ENCODE measurements at places on chromosomes 5 and 9.

GRCh38 chr9:18059447-18059846, 414.5 kb upstream of the ADAMTSL1 start:
- DNase-seq: no peak

DNA sequence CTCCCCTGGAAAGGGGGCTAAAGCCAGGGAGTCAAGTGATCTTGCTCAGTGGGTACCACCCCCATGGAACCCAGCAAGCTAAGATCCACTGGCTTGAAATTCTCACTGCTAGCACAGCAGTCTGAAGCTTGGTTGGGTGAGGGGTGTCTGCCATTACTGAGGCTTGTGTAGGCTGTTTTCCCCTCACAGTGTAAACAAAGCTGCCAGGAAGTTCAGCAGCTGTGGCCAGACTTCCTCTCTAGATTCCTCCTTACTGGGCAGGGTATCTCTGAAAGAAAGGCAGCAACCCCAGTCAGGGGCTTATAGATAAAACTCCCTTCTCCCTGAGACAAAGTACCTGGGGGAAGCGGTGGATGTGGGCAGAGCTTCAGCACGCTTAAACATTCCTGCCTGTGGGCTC, 17.1 kb upstream of the EPB41L4A start:
- DNase-seq: peak; percentile 24

GRCh38 chr5:178527458-178528307, 62.5 kb downstream of the COL23A1 start:
- DNase-seq: no peak

- peak; percentile 42 for DNase-seq
Measured at GRCh38 chr9:129597355-129598088, 23.4 kb downstream of the C9orf50 start.

GRCh38 chr5:170076739-170077138, 29.0 kb upstream of the FOXI1 start:
- DNase-seq: no peak

DNA sequence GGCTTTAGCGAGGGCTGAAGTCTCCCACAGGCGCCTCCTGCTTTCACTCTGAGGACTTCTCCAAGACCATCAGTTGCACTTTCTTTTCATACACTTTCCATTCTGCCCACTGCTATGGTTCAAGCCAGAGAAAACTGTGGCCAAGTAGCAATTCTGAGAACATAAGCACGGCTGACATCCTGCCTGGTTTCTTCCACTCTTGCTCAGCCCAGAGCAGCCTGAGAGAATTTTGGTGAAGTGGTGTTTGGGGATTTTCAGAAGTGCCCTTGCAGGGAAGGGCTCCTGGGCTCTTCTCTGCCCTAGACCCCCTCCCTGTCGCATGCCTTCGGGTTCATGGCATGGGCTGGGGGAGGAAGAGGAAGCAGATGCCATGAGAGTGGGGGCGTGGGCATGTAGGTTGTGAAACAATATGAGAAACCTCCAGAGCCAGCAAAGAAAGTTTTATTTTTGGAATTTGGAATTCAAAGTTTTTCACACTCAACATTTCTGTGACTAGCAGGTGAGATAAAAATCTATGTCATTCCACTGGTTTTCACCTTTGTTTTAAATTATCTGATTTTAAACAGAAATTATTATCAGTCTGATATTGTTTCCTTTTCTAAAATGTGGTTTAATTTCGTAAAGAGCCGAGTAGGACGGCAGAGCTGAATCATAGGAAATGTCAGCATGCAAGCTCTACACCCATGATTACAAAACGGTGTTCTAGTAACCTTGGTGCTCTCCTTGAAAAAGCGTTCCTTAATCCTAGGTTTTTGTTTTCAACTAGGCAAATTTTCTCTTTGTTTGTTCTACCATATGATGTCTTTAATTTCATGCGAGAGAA, 27.8 kb upstream of the TNFSF8 start:
- DNase-seq: no peak

DNA sequence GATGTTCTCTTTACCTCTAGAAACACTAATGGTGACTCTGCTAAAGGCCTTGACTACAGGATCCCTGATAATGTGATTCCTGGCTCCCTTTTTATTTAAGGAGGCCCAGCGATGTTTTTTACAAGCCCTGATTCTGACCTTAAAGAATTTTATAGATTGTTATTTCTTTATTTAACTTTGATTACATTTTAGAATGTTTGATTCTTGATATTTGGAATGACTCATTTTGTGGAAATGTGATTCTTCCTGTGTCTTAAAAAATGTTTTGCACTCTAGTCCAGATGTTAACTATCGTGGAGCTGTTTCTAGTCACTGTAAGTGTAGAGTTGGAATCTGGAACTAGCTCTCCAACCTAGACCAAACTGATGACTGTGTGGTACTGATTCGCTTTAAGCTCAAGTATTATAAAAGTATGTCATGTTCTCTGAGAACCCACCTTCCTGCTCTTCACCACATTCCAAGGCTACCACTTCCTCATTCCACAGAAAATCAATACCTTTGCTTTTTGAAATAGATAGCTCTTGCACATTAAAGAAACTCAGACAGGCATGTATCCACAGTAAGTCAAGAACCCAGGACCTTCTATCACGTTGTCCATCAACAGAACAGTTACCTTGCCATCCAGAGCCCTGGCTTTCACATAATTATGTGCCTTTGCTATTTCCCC, 65.2 kb downstream of the JMY start:
- no peak for DNase-seq

DNA sequence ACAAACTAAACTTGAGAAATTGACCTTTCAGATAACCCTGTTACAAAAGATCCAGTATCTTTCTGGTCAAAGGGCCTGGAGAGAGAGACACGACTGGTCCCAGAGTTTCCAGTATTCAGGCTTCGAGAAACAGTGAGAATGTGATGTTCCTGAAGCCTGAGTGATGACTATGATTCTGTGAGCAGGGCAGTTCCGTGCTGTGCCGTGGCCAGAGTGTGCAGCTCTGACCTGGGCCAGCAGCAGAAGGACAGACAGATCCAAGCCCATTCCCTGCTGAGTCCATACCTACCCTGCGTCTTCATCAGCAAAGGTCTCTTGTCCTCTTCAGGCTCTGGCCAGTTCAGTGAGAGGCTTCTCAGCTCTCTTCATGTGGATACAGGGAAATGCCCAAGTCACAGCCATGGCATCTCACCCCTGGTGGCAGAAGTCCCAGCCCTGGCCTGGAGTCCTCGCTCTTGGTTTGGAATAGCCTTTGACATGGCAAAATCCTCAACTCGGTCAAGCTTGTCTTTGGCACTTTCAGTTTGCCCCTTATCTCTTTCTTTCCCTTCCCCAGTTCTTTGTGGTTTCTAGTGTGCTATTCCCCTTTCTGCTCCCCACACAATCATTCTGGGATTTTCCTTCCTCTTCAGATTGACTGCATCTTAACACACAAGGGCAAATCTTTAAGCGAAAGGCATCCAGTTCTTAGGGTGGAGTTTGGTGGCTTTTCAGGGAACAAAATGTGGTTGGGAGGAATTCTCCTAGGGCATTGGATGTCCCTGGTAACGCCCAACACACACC, 107.7 kb downstream of the LIFR start:
- DNase-seq: no peak

GRCh38 chr5:124365361-124365801, 381.1 kb downstream of the ZNF608 start:
- DNase-seq: no peak

GRCh38 chr9:88433583-88434255, 45.5 kb downstream of the SPIN1 start:
- DNase-seq: no peak

DNA sequence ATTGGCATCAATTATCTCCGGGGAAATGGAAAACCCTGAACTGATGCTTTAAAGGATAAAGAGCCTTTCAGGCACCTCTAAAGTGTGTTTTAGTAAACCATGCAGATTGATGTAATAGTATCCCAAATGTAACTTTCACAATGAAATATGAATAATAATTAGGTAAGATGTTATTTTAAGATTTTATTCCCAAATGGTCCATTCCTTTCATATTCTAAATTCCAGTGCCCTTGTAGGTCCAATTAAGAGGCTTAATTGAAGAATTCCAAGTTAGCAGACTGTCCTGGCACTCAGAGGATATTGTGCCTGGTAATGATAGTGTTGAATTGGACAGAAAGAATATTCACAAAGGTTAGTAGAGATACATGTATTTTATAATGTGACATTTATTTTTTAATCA, 352.5 kb upstream of the NUDT12 start:
- no peak for DNase-seq

- no peak for DNase-seq
Measured at GRCh38 chr5:151682751-151683331, 3.9 kb downstream of the SPARC start.

- DNase-seq: no peak
Measured at GRCh38 chr5:142659405-142659804, 26.5 kb downstream of the FGF1 start.

DNA sequence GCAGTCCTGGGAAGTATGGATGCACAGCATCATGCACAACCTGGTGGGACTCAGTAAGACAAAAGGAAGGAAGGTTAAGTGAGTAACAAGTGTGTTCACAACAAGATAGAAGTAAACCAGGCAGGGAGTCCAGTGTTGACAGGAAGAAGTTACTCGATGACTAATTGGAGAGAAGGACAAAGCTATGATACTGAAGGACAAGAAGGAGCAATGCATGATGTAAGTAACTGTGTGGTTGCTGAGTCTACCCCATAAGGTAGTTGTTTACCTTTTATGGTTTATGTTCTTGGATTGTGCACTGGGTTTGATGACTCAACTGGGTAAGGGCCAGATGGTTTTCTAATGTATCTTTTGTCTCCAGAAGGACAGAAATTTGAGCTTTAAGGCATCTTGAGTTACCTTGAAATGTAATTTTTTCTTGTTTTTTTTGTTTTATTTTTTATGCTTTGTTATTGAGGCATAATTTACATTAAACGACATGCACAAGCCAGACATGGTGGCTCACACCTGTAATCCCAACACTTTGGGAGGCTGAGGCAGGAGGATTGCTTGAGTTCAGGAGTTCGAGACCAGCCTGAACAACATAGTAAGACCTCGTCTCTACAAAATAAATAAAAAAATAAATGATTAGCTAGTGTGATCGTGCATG, 89.2 kb upstream of the CAST start:
- DNase-seq: no peak

DNA sequence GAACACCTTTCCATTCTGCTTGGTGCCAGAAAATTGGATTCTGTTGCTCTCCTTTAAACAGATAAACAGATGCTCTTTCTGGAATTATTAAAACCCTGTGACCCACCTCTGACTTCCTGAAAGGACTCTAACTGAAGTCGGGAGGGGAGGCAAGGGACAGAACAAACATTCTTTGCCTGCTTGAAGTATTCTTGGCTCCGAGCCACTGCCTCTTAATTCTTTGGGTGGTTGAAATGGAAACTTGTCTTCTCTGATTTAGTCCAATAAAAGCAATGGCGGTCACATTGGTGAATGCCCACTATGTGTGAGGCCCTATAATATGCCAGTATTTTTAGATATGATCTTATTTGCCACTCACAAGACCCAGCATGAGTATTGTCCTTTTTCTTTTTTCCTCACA, 236.8 kb downstream of the SLIT3 start:
- no peak for DNase-seq

DNA sequence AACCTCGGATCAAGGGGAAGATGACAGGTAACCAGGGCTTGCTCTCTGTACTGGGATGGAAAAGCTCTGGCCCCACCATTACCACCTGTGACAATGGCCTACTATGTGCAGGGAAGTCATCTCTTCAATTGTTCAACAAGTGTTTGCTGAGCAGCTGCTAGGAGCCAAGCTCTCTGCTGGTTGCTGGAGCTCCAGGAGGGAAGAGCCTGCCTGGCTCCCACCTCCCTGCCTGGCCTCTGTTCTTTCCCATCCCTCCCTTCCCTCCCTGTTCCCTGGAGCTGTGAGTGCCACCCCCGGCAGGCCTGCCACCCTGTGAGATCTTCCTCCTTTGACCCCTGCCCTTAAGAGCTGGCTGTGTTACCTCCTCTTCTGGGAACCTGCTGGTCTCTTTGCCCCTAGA, 59.7 kb upstream of the IER5L start:
- no peak for DNase-seq

DNA sequence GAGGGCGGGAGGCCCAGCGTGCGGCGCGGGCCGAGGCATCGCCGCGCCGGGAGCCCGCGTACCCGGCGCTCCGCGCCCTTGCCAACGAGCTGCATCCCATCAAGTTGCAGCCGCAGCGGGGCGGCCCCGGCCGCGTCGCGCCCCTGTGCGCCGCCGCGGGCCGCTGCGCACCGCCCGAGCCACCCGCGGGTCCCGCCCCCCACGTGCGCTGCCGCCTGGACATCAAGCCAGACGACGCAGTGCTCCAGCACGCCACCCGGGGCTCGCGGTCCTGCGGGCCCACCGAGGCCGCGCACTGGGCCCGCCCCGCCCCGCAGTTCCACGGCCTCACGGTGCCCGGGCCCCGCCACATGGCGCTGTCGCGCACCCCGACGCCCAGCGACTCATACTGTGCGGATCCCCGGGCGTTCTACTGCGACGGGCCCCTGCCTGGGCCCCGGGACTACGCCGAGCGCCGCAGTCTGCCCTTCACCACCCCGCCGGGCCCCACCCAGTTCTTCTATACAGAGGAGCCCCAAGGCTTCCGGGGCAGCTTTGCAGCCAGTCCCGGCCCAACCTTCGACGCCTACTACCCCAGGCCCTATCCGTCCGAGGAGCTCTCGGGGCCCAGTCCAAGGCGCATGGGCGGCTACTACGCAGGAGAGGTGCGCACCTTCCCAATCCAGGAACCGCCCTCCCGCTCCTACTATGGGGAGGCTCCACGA, 2.6 kb downstream of the AJM1 start:
- no peak for DNase-seq

GRCh38 chr9:100281066-100281465, 71.7 kb downstream of the TEX10 start:
- no peak for DNase-seq

DNA sequence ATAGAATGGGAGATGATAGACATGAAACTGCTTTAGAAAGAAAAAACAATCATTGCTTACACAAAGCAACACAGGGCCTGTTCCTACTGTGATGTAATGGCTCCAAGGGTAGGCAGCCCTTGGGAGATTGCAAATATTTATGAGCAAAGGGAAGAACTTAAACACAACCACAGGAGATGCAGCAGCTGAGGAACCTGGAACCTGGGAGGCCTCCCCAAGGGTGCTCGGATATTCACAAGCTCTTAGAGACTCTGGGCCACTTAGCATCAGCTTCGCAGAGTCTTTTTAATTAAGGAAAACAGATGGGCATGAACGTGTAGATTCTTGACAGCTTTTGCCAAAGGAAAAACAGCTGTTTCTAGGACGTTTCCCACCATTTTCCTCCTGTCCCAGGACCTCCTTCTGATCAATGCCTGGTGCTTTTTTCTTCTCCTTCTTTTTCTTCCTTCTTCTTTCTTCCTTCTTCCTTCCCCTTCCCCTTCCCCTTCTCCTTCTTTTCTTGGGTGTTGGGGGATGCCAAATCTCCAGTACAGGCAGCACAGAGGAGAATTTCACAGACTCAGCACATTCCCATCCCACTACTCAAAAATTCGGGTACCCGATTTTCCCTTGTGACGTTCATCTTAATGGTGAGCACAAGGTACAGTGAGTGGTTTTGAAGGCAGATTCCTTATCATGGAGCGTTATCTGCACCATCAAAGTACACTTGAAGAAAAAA, 28.1 kb upstream of the TCF7 start:
- no peak for DNase-seq

Measured in endothelial cell (in vitro differentiated cells).